ENCODE measurements at places on chromosomes 5 and 9. TPM values are rescaled to one million over a fixed set of nuclear protein-coding genes. Genes with fewer than 3 reads are reported as not detected.

DNA sequence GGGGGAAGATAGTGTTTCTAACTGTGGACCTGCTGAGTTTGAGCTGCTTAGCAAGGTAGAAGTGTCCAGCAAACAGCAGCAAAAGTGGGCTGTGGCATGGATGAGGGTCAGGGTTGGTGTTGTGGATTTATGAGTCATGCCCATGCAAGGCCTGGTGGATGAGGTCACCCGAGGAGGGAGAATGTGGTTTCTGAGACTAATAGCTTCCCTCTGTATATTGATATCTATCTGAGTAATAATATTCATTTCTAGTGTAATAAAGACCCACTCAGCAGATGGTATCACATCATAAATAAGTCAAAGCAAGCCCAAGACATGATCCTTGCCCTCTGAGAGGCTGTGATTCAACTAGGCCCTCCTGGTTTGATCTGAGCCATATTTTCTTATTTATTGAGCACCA lies 597.8 kb upstream of the CLINT1 start:
- peak; percentile 9 for DNase-seq

- no peak for DNase-seq
Measured at GRCh38 chr9:109975574-109976295, 195.7 kb downstream of the PALM2AKAP2 start.

DNA sequence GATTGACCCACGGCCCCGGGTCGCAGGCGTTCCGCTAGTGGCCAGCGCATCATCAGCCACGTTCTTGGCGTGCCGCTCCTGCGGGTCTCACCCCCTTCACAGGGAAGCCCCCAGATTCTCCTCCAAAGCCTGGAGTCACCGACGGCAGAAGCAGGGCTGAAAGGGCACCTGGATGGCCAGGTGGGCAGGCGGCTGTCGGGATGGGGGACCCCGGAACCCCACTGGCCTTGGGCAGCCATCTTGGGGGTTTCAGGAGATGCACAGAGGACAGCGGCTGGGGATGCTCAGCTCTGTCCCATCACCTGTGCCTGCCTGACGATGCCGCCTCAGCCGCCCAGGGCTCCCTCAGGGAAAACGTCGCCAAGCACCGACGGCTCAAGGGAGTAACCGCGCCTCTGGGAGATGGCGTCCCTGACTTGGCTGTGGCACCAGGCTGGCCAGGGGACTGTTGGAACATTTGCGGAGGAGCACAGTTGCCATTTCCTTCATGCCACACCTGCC lies 14.1 kb upstream of the SLC9A3 start:
- no peak for DNase-seq

GRCh38 chr5:173720286-173720952 lies 104.0 kb upstream of the BOD1 start:
- DNase-seq: no peak

DNA sequence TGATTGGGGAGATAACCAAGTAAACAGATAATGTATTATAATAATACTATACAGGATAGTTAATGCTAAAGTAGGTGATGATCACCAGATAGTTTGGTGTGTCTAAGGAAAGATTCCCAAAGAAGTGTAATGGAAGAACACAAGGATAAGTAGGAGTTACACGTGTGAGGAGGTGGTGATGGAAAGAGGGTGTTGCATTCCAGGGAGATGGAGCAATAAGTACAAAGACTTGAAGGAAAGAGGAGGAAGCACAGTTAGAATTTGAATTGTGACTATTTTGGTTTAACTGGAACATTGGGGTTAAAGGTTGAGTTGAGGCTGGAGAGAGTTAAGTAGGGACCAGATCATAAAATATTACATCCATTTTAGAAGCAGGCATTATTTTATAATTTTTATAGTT lies 76.9 kb downstream of the IPO11 start:
- DNase-seq: no peak

- DNase-seq: no peak
Measured at GRCh38 chr5:95564450-95564849, 9.5 kb downstream of the ARSK start.

DNA sequence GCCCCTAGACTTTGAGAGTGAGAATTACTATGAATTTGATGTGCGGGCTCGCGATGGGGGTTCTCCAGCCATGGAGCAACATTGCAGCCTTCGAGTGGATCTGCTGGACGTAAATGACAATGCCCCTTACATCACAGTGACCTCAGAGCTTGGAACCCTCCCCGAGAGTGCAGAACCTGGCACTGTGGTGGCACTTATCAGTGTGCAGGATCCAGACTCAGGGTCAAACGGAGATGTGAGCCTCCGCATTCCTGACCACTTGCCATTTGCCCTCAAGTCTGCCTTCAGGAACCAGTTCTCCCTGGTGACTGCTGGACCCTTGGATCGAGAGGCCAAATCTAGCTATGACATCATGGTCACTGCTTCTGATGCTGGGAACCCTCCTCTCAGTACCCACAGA lies 1.3 kb downstream of the PCDHGC4 start:
- no peak for DNase-seq

DNA sequence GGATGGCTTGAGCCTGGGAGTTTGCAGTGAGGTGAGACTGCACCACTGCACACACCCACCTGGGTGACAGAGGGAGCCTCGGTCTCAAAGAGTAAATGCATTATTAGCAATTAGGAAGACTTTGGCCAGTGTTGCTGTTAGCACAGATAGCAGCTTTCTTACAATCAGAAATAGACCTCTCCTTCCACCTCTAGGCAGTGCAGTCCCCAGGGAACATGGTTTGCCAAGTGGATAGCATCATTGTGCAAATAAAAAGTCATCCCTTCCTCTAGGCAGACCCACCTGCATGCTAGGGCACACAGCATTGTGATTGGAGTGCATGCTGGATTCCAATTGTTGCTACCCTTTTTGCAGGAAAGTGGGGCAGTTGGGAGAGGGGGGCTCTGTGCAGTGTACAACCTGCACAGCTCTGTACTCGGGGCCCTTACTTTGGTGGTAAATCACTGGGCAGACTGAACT lies 77.9 kb upstream of the KLF9 start:
- no peak for DNase-seq

GRCh38 chr5:93277051-93277450 lies 304.0 kb downstream of the NR2F1-AS1 start:
- DNase-seq: no peak

DNA sequence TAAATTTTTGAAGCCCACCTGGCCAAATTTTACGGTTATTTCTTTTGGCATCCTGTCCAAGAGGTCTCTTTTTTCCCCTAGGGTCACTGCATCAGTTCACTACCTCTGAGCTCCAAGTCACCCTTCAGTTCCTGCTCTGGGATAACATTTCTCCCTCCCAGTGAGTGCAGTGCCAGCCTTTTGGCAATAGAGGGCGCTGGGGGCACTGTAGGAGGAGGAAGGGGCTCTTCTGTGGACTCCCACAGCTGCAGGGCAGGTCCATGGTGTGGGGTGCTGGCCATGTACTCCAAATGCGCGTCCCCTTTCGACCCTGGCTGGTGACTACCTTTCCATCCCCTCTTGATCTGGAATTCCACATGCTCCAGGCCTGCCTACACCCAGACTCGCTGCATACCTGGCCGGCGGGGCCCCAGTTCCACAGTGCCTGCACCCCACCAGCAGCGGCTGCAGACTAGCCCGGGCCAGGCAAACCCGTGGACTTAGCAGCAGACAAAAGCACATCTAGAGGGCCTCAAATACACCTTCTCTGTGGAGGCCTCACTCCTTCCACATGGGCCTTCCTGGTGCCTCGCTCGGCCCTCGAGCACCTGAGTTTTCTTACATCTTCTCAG lies 20.3 kb upstream of the NINJ1 start:
- no peak for DNase-seq

- DNase-seq: no peak
Measured at GRCh38 chr5:133466556-133467334, 145.6 kb downstream of the FSTL4 start.

GRCh38 chr9:107386396-107386795 lies 103.2 kb downstream of the KLF4 start:
- DNase-seq: no peak

DNA sequence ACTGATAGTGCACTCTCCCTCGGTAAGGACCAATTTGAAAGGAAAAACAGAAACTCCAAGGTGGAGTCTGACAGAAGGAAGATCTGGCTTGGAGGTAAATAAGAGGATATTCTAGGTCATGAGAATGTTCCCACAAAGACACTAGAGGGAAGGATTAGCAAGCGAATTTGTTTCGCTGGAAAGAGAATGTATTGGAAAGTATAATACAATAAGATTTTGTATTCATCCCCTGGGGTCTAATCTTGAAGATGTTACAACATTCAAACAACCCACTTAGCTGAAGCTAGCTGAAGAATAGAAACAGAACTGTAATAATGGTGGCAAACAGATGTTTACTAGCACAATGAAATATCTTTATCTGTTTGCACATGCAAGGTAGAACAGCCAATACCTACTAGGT lies 158.7 kb downstream of the GNAQ start:
- DNase-seq: no peak

- DNase-seq: no peak
Measured at GRCh38 chr9:73541923-73542322, 390.3 kb downstream of the ANXA1 start.

DNA sequence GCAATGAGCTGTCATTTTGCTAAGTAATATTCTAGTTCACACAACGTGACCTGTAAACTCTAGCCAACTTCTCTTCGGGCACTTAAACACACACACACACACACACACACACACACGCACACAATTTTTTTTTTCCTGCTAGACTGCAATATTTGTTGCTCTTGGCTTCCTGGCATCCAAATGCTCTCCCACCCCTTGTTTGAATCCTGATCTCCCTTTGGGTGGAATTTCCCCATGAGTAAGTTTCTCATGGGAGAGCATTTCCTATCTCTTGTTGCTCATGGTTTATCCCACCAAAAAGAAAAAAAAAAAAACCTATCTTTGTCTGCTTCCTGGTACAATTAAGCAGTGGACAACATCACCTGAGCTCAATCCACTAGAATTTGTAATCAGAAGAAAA lies 54.7 kb upstream of the TSLP start:
- DNase-seq: no peak

GRCh38 chr5:36786448-36787012 lies 90.0 kb upstream of the NIPBL start:
- no peak for DNase-seq

GRCh38 chr9:21779397-21779796 lies 23.0 kb upstream of the MTAP start:
- DNase-seq: no peak

GRCh38 chr5:142977363-142978051 lies 207.3 kb downstream of the ARHGAP26 start:
- no peak for DNase-seq

DNA sequence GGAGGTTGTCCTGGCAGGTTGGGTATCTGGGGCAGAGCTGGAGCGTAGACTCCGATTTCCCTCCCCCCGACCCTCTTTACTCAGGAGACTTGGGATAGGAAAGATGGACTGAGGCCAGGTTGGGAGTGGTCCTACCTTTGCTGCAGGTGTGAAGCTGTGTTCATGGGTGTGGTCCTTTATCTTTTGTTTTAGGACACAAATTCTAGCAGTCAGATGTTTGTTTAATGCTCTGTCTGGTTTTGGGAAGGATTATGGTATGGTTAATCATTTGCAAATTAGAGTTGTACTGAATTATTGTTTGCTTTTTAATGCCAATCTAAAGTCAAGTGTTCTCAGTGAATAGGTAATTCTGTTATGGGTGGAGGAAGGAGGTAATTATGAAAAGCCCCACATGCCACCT lies 14.1 kb upstream of the FAM120AOS start:
- no peak for DNase-seq

Gene ZNF354C
- 3.1 TPM for total RNA-seq

Gene OTULINL
- total RNA-seq: 0.34 TPM

Gene TMEM171
- total RNA-seq: 2.3 TPM

Gene AGXT2
- total RNA-seq: not detected

Gene FOXD4L3
- total RNA-seq: not detected

Gene EFNA5
- 15.6 TPM for total RNA-seq

Gene IFNA2
- not detected for total RNA-seq

Gene MRPL36
- total RNA-seq: 45.9 TPM

Gene KCNT1
- total RNA-seq: not detected

Gene DMRT2
- not detected for total RNA-seq

Gene SHLD3
- 0.48 TPM for total RNA-seq
